ENCODE measurements at places on chromosomes 5 and 9. TPM values are rescaled to one million over a fixed set of nuclear protein-coding genes. Genes with fewer than 3 reads are reported as not detected.

Gene DAPK1
- 44.6 TPM for total RNA-seq

Gene CCDC192
- not detected for total RNA-seq

Gene GHR
- 3.4 TPM for total RNA-seq

Gene ELOVL7
- total RNA-seq = 0.07 TPM

DNA sequence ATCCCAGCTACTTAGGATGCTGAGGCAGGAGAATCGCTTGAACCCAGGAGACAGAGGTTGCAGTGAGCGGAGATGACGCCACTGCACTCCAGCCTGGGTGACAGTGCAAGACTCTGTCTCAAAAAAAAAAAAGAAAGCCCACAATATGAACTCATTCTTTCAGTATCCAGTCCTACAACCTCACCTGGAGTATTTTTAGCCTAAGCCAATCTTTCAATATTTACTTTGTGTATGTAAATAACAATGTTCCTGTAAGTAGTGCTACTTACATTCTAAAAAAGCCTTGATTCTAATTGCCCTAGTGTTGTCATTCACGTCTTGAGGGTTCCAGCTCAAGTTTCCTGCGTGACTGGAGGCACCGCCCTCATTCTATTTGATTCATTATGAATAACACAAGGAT is 62.0 kb downstream of the BHMT start:
- DNase-seq = no peak

DNA sequence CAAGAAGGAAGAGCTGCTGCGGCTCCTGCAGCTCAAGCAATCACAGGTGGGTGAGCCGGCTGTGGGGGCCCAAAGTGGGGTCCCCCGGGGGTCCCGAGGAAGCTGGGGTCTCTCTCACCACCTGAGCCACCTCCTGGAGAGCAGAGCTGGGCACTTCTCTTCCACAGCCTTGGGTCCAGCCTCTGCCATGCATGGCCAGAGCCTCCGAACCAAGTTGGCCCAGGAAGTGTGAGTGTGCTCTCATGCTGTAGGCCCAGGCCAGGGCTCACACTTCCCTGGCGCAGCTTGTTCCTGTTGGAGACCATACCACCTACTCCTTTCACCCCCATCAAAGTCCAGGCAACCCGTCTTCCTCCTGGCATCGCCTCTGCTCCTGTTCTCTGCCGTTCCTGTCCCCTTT is 19.7 kb downstream of the HMCN2 start:
- no peak for DNase-seq

GRCh38 chr9:68733021-68733405 is 28.0 kb downstream of the PIP5K1B start:
- no peak for DNase-seq

GRCh38 chr9:70011366-70011765 is 32.3 kb upstream of the MAMDC2 start:
- no peak for DNase-seq

GRCh38 chr9:21777701-21778100 is 24.7 kb upstream of the MTAP start:
- DNase-seq = peak; percentile 93

DNA sequence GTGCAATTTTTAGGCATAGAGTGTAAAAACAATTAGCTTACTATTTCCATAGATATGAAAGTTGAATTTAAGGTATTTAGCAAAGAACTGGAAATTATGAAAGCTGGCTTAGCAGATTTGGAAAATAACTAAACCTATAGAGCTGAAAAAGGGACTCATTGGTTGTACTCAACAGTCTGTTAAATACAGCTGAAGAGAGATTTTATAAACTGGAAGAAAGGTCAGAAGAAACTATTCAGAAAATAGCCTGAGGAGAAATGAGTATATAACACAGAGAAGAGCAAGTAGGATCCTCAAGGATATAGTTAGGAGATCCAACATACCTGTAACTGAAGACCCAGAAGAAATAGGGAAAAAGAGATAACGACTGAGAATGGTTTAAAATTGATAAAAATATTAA is 97.6 kb upstream of the SLIT3 start:
- DNase-seq = no peak

GRCh38 chr9:12954441-12954840 is 179.6 kb downstream of the LURAP1L start:
- DNase-seq = no peak

DNA sequence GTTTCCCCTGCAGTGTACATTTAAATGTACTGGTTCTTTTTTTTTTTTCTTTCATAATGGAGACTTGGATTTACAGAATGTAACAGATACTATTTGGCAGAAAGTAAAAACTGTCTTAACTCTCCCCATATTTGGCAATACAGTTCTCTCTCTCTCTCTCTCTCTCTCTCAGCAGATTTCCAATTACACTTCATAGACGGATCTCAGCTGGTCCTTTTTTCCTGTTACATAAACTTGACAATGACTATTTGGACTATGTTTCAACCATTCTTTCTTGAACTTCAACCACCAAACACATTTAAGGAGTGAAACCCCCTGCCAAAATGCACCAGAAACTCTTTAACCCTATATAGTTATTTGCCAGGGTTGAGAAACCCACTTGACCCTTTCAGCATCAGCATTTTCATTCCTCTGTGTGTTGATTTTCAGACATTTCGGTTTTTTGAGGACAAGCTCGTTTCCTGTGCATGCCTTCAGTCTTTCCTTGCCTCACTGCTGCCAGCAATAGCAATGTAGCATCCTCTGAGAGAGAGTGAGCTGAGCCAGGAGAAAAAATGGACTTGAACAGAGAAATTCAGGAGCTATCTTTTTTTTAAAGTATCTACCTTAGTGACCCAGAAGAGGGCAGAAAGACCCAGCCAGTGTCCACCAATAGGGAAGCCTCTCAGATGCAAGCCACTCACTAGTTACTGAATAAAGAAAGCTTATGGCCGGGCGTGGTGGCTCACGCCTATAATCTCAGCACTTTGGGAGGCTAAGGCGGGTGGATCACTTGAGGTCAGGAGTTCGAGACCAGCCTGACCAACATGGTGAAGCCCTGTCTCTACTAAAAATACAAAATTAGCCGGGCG is 26.0 kb upstream of the GNA14 start:
- DNase-seq = no peak

GRCh38 chr9:128689820-128690683 is 1.0 kb downstream of the SET start:
- peak; percentile 46 for DNase-seq

DNA sequence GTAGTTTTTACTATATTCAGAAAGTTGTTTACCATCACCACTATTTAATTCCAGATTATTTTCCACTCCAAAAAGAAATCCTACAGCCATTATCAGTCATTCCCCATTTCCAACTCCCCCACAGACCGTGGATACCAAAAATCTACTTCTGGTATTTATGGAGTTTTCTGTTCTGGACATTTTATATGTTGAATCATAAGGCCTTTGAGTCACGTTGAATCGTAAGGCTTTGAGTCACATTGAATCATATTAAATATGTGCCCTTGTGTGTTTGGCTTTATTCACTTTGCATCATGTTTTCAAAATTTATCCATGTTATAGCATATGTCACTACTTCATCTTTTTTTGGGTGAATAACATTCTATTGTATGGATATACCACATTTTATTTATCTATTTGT is 454.1 kb upstream of the NUDT12 start:
- DNase-seq = no peak

DNA sequence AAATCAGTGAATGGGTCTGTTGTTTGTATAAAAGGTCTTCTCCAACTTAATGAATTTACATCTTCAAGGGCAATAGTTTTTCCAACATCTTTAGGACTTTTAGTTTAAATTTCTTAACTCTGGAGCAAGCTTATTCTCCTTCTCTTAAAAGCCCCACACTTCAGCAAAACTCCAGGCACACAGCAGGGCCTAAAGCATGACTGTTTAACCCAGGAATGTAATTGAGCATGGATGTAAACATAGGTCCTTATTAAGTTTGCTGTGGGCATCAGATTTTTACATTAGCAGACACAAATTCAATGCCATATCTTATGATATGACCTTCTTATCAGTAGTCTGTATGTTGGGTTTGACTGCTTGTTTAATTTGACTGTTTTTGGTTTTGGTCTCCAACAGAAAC is 78.9 kb downstream of the ABCA1 start:
- DNase-seq = no peak

GRCh38 chr9:133914442-133915342 is 77.4 kb downstream of the VAV2 start:
- no peak for DNase-seq

DNA sequence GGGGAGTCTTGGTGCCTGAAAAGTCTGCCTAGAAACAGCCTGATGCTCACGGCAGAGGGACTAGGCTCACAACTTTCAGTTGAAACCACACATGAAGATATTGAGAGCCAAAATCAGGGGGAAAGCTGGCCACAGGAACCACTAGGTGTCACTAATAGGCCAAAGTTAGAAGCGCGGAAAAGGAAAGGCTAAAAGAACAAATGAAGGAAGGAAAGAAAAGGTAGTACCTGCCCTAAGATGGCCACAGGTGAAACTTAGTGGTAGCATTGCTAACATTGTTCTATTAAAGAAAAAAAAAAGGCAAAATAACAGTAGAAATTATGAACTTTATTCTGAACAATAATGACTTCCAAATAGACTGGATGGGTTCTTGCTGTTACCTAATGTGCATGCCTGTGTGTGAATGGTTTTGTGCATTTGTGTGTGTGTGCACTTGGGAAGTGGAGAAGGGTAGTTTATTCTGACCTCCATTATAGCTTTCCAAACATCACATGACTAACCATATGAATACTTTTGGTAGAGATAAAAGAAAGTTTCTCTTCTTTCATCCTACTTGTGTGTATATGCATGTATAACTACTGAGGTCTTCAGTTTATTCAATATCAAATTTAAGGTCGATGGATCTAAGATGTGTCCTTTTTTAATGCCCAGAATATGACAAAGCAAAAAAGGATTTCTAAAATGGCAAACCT is 2.1 kb upstream of the RFESD start:
- peak; percentile 43 for DNase-seq

DNA sequence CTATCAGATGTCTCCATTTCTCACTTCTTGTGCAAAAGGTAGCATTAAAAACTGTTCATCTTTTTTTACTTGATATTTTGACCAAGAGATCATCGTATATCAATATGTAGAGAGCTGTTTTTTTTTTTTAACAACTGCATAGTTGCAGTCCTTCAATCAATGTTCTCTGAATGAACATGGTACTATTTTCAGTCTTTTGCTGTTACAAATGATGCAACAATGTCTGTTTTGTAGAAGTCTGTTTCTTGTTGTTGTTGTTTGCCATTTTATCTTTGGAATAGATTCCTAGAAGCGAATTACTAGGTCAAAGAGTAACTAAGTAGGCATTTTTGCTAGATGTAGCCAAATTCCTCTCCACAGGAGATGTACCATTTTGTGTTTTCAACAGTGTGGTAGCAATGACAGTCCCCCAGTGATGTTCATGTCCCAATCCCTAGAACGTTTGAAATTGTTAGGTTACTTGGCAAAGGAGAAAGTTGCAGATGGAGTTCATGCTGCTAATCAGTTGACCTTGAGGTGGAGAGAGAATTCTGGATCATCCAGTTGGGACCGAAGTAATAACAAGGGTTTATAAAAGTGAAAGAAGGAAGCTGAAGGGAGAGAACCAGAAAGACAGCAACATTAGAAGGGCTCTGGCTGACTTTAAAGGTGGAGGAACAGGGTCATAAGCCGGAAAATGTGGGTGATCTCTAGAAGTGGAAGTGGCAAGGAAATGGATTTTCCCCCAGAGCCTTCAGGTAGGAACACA is 6.3 kb downstream of the MTREX start:
- no peak for DNase-seq

DNA sequence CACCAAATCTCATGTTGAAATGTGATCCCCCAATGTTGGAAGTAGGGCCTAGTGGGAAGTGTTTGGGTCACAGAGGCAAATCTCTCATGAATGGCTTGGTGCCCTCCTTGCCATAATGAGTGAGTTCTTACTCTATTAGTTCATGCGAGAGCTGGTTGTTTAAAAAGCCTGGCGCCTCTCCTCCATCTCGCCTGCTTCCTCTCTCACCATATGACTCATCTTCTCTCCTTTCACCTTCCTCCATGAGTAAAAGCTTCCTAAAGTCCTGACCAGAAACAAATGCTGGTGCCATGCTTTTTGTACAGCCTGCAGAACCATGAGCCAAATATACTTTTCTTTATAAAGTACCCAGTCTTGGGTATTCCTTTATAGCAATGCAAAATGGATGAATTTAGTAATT is 20.9 kb upstream of the ARHGAP26 start:
- peak; percentile 54 for DNase-seq

DNA sequence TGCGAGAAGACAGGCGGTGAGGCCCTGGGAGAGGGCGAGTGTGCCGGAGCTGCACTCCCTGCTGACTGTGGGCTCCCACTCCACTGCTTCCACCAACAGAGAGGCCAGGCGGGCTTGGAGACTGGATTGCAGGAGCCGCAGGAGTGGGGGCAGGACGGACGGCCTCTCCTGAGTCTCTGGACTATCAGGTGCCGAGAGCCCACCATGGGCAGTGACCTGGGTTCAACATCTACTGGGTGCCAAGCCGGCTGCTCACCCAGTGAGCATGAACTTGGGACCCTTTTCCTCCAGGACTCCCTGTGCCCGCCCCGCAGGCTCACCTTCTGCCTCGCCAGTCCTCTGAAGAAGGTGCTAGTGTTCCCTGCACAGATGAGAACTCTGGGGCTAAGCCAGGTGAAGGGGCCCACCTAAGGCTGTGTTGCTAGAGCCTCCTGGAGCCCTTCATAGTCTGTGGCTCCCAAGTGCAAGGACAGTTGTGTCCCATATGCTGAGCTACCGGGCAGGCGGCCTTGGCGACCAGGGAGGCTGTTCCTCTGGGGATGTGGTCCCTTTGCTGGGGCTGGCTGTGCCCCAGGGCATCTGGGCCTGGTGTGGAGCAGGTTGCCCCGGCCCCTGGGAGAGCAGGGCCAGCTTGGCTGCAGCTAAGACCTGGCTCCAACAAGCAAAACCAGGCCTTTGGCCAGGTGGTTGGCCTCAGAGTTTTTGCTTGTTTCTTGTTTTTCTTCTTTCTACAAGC is 77.7 kb upstream of the PHYKPL start:
- DNase-seq = no peak

DNA sequence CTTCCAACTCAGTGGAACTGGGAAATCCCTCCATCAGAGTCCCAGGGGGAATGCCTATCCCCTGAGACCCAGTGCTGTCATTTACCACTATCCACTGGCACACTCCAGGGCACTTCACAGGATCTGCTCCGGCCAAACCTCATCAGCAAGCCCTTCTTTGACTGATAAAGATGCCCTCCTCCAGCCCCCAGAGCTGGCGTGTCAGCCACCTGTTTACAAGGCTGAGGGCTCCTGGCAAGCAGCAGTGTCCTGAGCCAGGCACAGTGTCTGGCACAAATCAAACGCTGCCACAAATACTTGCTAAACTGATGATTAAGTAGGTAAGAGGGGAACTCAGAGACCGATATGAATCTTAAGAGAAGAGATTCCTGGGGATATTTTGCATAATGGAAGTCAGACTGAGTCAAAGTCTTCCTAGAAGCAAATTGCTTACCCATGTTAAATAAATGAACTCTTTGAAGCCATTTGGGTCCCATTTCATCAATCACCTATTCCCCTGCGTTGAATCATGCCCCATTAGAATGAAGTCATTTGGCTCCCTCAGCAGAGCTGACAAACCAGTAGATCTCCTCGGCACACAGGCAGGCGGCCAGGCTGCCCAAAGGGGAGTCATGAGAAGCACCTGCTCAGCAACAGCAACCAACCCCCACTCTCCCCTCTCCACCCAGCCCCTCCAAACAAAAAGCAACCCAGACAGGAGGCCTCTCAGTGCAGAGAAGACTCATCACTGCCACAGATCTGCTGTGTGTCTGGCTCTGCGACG is 97.4 kb downstream of the CDK5RAP2 start:
- DNase-seq = peak; percentile 19

GRCh38 chr5:132104556-132104955 is 31.0 kb downstream of the CSF2 start:
- DNase-seq = peak; percentile 57

Data from MG63 (cell line).